Activated T-helper 1 cell treated with anti-CD3 and anti-CD28 coated beads, Interleukin-2, amount 50 U/mL, for 16 hours (primary cell): ENCODE measurements at places on chromosomes 2 and 18.

DNA sequence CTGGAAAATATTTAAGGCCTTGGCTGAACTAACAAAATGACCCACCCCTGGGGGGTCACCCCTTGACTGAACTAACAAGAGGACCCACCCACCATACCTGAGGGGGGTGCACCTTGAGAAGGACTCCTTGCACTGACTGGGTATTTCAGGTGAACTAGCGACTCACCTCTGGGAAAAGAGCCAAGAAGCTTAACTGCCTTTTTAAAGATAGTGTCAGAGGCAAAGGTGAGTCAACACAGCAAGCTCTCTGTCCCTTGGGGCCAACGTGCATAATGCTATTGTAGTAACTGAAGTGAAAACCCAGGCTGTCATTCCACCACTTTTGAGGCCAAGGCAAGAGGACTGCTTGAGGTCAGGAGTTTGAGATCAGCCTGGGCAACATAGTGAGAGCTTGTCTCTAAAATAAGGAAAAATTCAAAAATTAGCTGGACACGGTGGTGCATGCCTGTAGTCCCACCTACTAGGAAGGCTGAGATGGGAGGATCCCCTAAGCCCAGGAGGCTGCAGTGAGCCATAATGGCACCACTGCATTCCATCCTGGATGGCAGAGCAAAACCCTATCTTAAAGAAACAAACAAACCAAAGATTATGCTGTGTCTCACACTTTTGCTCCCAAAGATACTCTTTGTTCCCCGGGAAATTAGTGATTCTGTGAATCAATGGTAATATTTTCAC is 36.4 kb upstream of the ZCCHC2 start:
- no peak for DNase-seq

DNA sequence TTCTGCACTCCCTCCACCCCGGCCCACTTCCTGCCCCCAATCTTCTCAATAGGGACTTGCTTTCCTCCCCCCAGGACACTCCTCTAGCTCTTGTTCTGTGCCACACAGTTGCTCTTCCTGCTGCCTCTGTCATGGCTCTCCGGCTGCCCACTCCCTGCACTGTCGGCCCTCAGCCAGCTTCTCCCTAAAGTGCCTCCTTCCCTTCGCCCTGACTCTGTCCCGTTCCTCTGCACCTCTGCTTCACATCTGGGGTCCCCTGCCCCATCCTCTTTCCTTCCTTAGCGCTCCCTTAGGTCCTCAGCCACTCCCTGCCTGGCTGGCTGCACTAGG is 132.1 kb downstream of the CABLES1 start:
- DNase-seq, result no peak

DNA sequence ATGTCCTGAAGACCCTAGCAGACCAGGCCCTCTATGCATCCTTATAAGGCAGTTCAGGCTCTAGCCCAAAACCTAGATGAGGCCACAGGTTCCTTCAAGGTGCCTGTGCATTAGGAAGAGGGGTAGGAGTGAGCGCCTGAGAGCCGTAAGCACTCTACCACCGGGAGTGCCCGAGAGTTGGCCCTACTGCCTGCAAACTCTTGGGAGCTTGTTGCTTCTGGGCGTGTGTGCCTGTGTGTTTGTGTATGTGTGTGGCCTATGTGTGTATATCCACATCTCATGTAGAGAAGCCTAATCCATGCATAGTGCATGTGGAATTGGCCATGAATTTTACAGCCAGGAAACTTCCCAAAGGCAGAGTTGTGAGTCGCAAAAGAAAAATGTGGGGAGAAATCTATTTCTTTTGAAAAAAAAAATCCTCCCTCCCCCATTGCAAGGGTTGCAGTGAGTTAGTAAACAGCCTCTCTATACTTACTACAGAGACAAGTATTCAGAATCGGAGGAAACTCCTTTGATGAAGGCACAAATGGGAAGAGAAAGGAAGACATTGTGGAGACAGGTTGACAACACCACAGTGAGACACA is 96.8 kb downstream of the ADD2 start:
- DNase-seq, result no peak

DNA sequence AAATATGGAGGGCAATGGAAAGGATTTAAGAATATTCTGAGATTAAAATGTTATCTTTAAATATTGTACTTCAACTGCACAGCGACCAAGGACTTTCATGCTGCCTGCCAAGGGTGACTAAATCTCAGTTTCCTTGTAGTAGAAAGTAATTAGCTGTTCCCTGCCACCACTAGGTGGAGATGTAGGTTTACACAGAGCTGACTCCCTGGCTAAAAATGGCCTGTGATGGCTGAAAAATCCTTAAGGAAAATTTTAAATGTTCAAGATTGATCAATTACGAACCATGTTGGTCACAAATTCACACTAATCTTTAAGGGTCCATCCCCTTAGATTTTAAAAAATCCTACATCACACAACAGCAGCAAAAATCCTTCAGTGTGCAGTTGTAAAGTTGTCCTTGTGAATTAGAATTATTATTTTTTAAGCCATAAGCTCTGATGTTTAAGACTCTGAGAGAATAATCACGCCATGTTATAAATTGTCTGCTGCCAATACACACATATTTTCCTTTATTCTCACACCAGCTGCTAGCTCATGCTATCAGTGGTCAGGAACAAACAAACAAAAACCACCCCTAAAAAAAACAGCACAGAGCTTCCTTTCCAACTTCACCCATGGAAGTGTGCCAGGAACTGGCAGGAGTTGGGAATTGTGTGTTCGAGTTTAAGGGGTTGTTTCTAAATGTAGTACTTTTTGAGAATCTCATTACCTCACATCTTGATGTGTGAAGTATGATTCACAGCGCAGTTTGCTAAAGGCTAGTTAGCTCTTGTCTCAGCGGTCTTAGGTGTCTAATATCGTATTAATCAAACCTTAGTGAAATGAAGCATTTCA is 399.8 kb downstream of the TMEM182 start:
- no peak for DNase-seq

DNA sequence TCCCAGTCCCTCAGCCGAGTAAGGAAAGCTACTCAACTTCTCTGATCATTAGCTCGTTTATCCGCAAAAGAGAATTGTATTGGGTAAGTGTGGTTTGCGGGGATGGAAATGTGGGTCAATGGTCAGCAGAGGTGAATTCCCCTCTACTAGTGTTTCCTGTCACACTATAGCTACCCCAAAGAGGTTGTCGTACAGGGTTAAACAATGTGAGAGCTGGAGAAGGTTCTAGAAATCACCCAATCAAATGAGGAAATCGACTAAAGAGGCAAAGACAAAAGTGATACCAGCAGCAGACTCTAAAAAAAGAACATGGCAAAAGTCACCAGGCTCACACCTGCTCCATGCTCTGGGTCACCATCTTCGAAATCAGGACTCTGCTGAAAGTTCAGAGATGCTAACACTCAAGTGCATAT is 144.7 kb upstream of the ITGA4 start:
- DNase-seq, result no peak

DNA sequence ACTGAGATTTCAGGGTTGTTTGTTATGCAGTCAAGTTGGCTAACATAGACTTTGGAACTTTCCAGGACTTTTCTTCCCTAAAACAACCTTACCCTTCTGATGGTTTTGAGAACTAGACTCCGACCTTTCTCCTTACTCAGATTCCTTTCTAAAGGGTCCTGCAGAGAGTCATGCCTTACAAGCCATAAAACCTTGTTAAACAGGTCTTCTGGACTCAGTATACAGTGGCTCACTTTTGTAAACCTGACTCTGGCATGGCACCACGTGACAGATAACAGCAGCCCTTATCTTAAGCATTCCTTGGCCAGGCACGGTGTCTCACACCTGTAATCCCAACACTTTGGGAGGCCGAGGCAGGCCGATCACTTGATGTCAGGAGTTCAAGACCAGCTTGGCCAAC is 253.2 kb upstream of the RAB6C start:
- DNase-seq, result no peak

DNA sequence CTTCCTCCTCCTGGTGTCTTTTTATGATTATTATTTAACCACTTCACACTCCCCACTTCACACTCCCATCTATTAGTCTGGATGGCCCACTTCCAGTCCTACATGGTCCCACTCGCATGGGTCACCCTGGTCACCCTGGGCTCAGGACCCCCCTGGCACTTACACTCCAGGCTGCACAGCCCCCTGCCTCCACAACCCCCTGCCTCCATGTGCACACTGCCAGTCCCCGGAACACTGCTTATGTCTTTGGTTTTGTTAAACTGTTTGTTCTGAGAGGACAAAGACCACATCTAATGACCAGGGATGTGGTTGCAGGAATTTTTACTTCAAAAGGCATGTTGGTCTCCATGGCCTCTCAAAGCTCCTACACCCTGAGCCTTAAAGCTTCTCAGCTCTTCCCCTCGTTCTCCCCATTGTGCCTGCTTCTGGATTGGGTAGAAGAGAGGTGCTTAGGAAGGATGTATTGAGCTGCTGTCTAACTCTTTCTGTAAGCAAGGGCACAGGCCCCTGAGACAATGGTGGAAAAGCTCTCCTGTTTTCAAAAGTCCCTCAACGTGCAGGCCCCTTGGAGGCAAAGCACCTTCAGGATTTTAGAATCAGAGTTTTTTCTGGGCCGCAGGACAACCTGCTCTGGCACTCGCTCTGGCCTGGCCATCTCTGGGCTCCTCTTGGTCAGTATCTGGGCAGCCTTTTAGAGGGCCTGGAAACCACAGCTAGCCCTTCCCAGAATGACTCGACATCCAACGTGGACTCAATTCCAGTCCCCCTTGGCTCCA is 150.0 kb upstream of the HAAO start:
- no peak for DNase-seq

- no peak for DNase-seq
These were observed 13.5 kb downstream of the MALL start for GRCh38 chr2:110101901-110102803.

DNA sequence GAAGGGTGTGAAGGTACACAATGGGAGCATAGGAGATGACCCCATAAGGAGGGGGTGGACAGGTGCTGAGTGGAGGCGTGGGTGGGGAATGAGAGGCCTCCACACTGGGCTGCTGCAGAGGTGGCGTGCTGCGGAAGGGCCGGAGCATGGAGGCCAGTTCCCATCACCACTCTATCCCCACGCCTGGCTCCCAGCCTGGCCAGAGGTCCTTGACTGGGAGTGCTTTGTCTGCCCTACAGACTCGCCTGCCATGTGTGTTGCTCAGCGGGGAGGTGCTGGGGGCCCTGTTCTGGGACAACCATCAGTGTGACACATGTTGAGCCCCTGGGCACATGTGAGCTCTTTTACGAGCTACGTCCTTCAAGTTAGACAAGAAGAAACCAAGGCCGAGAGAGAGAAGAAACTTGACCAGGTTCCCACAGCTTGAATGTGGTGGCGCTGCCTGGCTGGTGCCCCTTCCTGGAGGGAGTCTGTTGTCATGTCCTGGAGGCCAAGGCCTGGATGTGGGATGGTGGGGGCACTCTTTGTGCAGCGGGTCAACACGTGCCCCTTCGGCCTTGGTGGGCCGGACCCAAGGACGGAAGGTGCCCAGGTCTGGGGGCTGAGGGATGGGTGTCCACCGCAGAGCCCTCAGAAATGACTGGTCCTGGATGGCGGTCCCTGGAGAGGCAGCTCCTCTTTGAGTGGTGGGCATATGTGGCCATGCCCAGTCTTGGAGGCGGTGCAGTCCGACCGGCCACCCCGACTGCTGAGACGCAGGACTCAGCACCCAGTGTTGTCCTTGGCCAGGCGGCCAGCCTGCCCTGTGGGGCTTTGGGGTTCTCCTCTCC is 1.2 kb upstream of the INPP5D start:
- no peak for DNase-seq

- no peak for DNase-seq
These were observed 257.2 kb downstream of the DYSF start for GRCh38 chr2:71710367-71711132.

GRCh38 chr2:60984720-60985119 is 32.8 kb upstream of the PEX13 start:
- DNase-seq, result no peak

DNA sequence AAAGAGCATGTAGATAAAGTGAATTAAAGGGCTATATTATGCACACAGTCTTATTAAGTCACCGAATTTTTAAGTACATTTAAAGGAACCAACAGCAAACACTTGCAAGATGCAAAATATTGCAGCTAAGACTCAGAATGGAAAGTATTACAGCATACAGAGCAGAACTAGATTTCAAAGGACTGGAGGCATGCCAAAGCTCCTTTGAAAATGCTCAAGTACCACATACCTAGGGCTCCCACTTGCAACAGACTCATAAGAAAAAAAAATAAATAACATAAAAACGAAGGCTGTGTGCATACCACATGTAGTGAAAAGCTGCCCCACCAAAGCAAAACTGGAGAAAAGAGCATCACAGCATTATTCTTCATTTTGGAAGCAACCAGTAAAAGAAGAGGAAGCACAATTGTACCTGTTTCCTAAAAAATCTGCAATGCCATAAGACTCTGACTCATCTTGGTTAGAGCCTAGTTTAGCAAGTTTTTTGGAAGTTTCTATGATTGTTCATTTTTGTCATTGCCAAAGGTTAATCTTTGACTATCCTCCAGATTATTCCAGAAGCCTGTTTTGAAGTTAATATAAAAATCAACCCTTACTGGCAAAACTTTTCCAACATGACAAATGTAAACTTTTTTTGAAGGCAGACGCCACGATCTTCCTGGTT is 306.0 kb upstream of the COL3A1 start:
- no peak for DNase-seq

DNA sequence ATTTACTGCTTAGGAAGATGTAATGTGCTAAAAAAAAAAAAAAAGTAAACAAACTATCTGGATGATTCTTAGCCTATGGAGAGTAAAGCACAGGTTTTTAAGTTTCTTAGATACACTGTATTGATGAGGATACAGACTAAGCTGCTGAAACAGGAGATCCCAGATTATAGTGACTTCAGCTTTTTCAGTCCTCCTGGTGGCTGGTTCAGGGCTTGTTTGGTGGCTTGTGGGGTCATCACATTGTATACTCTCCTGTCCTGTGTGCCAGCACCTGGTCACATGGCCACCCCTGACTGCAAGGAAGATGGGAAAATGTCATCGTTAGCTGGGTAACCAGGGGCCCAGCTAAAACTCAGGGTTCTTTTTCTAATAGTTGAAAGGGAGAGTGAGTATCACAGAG is 31.4 kb downstream of the RAB31 start:
- no peak for DNase-seq

DNA sequence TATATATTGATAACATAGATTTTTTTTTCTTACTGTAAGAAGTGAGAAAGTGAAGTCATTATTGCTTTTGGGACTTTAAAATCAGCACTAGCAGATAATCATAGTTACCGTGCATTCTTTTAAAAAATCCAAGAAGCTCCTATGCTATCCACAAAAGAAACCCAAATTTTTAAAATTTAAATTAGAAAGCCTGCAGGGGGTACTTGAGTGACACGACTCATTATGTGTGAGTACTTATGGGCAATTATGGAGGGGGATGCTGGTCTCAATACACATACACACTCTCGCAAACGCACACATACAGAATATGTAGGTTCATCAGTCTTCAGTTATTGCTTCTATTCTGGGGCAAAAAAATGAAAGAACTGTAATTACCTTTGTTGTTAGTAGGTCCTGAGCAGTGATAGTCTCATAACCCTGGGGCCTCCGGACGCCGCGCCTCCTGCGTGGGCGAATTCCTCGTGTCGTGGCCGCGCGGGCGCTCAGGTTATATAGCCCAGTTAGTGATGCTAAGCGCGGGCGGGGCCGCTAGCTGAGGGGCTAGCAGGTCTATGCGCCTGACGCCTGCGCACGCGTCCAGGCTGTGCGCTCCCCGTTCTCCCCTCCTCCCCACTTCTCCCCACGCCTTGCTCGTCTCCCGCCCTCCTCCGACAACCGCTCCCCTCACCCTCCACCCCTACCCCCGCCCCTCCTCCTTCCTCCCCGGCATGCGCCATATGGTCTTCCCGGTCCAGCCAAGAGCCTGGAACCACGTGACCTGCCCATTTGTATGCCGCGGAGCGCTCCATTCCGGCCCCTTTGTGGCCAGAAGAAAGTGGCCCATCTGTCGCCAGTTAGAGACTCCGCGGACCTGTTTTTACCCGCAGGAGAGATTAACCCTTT is at the start of gene NEUROD1:
Gene NEUROD1 (minus strand): TSS at position 463 of the 882 bp plus-strand sequence. CDS start 1,657 bp downstream, outside the sequence.
- DNase-seq, result no peak
